ENCODE measurements at places on chromosomes 7 and 10. TPM values are rescaled to one million over a fixed set of nuclear protein-coding genes. Genes with fewer than 3 reads are reported as not detected.

The KAT6B gene
- total RNA-seq: 29.5 TPM

The ATG9B gene
- 6.9 TPM for total RNA-seq

The CCL24 gene
- not detected for total RNA-seq

The PNLIP gene
- total RNA-seq: not detected

The MYOZ1 gene
- total RNA-seq: not detected

The GSTO2 gene
- total RNA-seq: 1.2 TPM

The ADAMTS14 gene
- total RNA-seq: 0.07 TPM

The DRGX gene
- not detected for total RNA-seq

The EPHA1 gene
- 0.66 TPM for total RNA-seq

The ZCCHC24 gene
- 0.74 TPM for total RNA-seq

The OIT3 gene
- total RNA-seq: not detected

The SPDYE11 gene
- not detected for total RNA-seq

The CCDC3 gene
- total RNA-seq: 0.15 TPM

The FAM25G gene
- not detected for total RNA-seq

The SCIN gene
- 0.02 TPM for total RNA-seq

The SPAM1 gene
- not detected for total RNA-seq

The IFRD1 gene
- total RNA-seq: 35.3 TPM

The SORCS1 gene
- not detected for total RNA-seq

The CYP3A4 gene
- total RNA-seq: not detected

The RARRES2 gene
- not detected for total RNA-seq

The SRGN gene
- total RNA-seq: 300 TPM

The GHRHR gene
- total RNA-seq: not detected

The ST8SIA6 gene
- 1.1 TPM for total RNA-seq

All from T-helper 1 cell treated with Interleukin-12 subunit alpha and Interleukin-12 subunit beta and Interleukin-4 antibody, amounts not matched to agents 30 ng/mL and 1 ng/mL, for 36 hours (primary cell).